ENCODE measurements at places on chromosomes 7 and 10.

GRCh38 chr10:120286280-120286679 is 170.7 kb upstream of the PLPP4 start:
- DNase-seq: no peak

- no peak for DNase-seq
Observed at GRCh38 chr10:77479586-77479985, 158.0 kb downstream of the KCNMA1 start.

DNA sequence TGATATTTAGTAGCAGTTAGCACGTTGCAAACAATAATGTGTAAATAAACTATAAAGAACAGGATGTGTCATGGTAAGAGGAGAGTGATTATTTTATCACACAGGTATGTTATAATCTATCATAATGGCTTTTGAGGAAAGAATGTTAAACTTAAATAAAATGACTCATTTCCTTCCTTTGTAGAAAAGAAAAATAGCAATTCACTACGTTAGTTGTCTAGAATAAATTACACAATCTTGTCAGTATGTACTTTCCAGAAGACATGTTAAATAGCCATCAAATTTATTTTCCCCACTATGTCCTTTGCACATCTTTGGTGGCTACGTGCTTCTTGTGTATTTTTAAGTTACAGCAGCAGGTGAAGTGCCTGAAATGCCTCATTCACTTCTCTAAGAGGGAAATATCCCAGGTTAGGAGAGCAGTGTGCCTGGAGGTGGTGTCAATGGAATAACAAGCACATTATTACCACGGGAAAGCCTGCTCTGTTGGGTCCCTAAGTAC is 133.8 kb downstream of the SEMA3A start:
- no peak for DNase-seq

GRCh38 chr7:29922921-29923700 is 66.5 kb downstream of the SCRN1 start:
- no peak for DNase-seq

- DNase-seq: no peak
Observed at GRCh38 chr10:44974082-44974627, 4.5 kb downstream of the DEPP1 start.
